ENCODE measurements at places on chromosomes 1 and 21. TPM values are rescaled to one million over a fixed set of nuclear protein-coding genes. Genes with fewer than 3 reads are reported as not detected.

Gene MRPS21
- 22.4 TPM for total RNA-seq

Gene ADAMTSL4
- total RNA-seq = 26.2 TPM

Gene JAM2
- total RNA-seq = 7.4 TPM

Gene COL16A1
- total RNA-seq = 14.3 TPM

Gene CHRM3
- total RNA-seq = 29.5 TPM

Gene LIPI
- total RNA-seq = not detected
